Small intestine (tissue), 16 donors: ENCODE measurements at places on chromosomes 2 and 18.
A peak's percentile ranks its signal among the peaks of the same experiment; 100 is the strongest.

- DNase-seq = peak; percentile 29
These were observed 39.5 kb upstream of the MARCO start for GRCh38 chr2:118902266-118903028.

GRCh38 chr2:218428846-218429558 lies 10.1 kb downstream of the VIL1 start:
- DNase-seq = no peak

GRCh38 chr2:231655894-231656293 lies 52.4 kb upstream of the PTMA start:
- peak; percentile 50 for DNase-seq

GRCh38 chr2:145169285-145169684 lies 649.4 kb upstream of the ZEB2 start:
- DNase-seq = no peak

GRCh38 chr18:38951633-38952032 lies 1386.0 kb upstream of the CELF4 start:
- no peak for DNase-seq

GRCh38 chr2:217887841-217888701 lies 114.7 kb downstream of the TNS1 start:
- no peak for DNase-seq

DNA sequence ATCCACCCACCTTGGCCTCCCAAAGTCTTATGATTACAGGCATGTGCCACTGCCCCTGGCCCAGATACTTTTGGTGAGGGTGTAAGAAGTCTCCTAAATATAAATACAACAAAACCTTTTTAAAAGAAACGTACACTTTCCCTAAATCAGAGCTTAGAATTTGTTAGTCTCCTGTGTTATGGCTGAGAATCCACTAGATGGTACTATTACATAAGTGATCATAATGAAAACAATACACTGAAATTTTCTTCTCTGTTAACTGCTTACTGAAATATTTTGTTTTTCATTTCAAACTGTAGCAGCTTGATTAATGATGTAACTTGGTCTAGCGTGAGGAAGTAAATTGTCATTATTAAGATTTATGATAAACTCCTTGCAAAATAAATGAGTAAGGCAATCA lies 74.8 kb upstream of the FAM98A start:
- DNase-seq = no peak

DNA sequence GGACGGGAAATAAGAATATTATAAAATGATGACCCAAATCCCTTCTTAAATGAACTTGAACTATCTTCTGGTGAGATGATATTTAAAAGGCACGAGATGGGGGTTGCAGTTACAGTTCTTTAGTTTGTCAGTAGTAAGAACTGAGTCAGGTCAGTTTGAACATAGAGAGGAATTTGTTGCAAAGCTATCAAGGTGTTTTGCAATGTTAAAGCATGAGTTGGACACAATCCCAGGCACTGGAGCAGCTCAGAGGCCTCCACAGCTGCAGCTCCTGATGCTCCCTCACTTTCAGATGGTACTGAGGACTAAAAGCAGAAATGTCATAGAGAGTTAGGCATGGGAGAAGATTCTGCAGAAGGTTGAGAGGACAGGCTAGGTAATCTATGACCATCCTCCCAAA lies 236.0 kb downstream of the BCL2 start:
- no peak for DNase-seq

DNA sequence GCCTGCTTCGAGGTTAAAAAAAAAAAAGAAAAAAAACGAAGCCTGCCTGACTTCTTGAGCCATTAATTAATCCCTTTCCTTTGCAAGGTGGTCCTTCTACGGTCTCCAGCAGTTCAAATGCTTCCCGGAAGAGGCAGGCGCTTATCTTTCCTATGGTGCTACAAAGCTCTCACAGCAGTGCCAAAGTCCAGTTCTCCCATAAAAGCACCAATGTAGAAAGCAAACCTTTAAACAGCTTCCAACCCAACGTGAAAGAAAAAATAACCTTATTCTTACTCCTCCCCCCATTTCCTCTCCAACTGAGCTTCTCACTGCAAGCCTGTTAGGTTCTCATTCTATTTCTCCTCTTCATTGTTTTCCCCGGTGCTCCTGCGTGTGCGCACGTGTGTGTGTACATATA lies 317.4 kb upstream of the SOX11 start:
- DNase-seq = peak; percentile 5

DNA sequence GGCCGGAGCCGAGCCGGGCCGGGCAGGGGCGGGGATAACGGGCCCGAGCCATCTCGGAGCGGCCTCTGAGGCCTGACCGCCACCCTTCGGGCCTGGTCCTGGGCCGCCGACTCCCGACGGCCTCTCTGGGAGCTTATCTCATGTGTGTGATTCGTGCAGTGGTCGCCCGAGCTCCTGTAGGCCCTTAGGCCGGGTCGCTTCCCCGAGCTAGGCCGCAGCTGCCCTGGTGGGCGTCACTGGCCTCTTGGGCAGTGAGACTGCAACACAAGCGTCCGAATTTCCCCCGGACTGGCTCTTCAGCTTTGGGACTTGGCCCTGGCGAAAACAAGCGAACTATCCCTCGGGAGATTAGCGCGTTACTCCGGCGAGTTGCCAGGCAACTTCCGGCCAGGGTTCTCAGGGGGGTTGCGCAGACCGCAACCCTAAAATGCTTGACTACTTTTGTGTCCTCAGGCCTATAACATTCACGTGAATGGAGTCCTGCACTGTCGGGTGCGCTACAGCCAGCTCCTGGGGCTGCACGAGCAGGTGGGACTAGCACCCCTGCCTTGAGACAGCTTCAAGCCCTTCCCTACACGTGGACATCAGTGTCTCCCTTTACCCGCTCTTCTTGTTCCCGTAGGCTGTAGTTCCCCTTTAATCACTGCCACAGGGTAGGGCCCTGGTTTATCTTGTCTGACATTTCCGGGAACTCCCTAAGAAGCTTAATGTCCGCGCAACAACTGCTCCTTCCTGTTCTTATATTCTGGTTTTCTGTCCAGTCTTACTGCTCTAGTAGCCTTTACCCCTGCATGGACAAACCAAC lies 602 bp downstream of the SNX17 start:
- DNase-seq = peak; percentile 74

DNA sequence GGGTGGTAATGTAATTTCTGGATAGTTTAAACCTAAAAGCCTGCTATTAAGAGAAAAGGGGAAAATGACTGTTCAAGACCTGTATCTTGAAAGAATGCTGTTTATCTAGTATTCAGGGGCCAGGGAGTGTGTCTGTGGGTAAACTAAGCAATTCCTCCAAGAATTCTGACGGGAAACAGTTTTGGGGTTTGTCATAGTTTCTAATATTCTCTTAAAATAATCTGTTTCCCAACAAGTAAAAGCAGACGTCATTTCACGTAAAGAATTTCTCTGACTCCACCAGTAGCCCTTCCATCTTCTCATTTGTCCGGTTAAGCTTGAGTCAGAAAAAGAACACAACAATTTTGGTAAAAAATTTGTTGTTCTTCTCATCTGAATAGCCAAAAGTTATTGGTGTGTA lies 232.1 kb upstream of the EPAS1 start:
- no peak for DNase-seq

DNA sequence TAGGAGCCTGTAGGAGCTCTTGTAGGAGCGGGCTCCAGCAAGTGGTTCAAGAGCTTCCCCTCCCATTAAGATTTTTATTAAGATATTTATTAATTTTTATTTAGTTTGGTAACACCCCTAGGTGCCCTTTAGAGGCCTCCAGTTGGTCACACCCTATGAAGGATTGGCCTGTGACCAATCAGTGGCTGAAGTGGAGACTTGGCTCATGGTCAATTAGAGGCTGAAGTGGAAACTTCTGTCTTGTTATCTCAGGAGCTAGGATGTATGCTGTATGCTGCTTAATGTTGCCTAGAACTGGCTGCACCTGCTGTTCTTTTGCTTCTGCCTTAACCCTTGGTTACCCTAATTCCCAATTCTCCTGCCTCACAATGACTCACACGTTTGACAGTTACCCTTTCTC lies 48.7 kb downstream of the DHRS9 start:
- no peak for DNase-seq

- no peak for DNase-seq
These were observed 308.3 kb upstream of the EPAS1 start for GRCh38 chr2:45988879-45989278.
